Hippocampal formation (tissue), 2 donors: ENCODE measurements at places on chromosomes 2 and 18.

DNA sequence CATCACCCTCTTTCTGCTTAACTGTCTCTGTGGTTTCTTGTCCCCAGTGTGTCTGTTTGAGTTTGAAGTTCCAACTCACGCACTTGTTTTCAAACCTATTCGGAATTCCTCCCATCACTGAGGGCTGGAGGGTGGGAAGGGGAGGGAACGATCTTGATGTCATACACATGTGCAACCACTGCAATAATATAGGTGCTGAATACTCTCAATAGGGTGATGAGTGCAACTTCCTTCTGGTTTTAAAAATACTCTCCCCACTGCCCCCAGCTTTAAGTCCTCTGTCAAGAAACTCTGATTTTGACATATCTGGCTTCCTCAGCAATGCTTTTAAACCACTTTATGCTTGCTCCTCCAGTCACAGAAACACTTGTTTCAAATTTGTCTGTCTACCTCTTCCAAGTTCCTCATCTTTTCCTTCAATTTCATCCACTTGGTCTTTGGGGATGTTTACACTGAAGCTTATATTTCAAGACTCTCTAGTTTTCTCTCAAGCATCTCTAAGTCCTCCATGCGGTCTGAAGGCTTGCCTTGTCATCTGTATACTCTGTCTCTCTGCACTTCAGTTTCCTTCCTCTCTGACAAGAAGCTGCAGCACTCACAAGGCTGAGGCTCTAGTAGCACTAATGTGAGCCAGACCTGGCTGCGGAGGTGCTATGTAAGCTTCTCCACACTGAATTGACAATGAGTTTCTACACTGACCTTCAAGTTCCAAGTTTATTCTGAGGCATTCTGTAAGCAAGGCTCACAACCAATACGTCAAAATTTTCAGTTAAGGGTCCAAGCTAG is 422.3 kb downstream of the ZEB2 start:
- DNase-seq, result no peak

GRCh38 chr2:229174794-229175496 is 96.1 kb downstream of the PID1 start:
- no peak for DNase-seq

- DNase-seq, result no peak
These were observed 1074.7 kb upstream of the NXPH2 start for GRCh38 chr2:139854769-139855483.

GRCh38 chr2:237758185-237758584 is 40.4 kb upstream of the RBM44 start:
- DNase-seq, result no peak

DNA sequence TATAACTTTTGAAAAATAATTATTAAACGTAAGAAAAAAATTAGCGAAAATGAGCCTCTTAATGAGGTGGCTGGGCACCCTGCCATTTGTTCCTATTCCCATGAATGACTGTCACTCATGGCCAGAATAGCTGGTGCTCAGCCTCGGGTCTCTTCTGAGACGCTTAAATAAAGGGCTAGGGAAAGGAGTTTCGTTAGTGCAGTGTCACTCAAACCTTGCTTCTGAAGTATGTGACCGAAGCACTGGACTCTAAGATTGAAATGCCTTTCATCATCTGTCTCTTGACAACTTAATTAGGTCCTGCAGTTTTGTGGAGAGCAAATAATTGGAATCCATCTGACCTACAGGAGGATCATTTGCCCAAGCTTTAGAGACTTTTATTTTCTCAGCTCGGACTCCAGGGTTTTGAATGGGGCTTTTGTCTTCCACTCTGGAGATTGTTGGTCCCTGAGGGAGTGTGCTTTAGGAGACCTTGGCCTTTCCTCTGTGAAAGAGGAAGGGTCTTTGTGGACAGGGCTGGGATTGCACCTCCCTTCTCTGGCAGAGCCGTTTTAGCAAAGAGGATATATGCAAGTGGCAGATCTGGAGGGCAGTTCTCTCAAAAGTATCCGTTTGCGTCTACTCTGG is 42.3 kb upstream of the FHOD3 start:
- DNase-seq, result no peak

DNA sequence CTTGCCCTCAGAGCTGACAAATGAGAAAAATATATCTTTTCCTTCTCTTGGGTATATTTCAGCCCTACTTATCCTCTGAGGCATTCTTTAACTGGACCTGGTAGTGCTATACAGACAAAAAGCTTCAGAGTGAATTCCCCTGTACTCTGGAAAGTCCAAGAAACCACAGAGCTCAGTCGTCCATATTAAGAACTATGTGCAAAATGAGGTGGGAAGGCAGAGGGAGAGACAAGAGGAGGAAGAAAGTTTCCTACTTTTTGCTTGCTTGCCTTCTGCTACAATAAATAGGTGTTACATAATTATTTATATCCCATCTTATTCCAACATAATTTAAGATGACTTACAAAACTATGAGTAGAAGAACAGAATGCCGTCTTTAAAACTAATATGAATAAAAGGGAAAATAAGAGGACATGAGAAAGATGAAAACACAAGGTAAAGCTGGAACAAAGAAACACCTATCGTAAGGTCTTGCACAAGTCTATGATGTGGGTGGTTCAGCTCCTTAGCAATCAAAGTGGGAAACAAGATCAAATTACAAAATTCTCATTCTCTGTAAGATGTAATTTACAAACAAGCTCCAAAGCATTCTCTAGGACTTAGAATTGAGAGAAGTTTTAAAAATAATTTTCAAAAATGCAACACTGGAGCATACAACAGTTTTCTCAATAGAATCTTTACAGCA is 97.9 kb downstream of the BAZ2B start:
- DNase-seq, result no peak

DNA sequence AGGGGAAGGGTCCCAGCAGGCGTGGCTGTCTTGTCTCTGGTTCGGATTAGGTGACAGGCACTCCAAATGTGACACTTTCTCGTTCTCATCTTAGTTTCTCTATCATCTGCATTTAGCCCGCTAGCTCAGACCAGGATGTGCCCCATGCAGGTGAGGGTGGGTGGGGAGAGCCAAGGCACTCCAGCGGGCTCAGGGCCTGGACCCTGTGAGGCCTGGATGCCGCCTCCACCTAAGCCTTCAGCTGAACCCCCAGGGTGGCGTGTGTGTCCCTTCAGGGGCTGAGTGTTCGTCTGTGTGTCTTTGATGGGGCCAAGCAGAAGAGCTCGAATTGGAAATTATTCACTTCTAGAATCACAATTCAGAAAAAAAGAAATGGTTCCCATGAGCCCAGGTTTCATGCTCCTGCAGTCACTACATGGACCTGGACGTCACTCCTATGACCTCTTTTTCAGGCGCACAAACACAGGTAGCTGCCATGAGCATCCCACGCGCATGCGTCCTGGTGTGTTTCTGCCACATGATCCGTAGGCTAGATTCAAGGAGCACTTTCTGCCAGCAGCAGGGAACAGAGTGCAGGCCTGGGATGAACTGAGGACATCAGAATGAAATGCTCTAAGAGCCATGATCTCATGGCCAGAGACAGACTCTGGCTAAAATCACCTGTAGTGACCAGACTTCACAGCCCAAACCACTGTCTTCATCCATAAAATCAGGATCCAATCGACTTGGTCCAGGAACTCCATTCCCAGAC is 25.8 kb downstream of the CIDEA start:
- DNase-seq, result no peak

GRCh38 chr2:208033701-208034502 is 8.6 kb upstream of the PLEKHM3 start:
- no peak for DNase-seq
